Right ventricle myocardium inferior (tissue), 1 donor: ENCODE measurements at places on chromosomes 11 and 22. TPM values are rescaled to one million over a fixed set of nuclear protein-coding genes. Genes with fewer than 3 reads are reported as not detected.

- no peak for DNase-seq
These were observed 15.9 kb downstream of the MOGAT2 start for GRCh38 chr11:75733431-75734107.

- DNase-seq: no peak
These were observed 53.5 kb downstream of the ENTHD1 start for GRCh38 chr22:39839917-39840510.

- no peak for DNase-seq
These were observed 47.1 kb downstream of the CWC15 start for GRCh38 chr11:94926271-94926625.

- DNase-seq: no peak
These were observed 46.8 kb upstream of the IGLL5 start for GRCh38 chr22:22840780-22841179.

GRCh38 chr11:7898666-7899283 lies 32.3 kb downstream of the OR10A6 start:
- no peak for DNase-seq

- DNase-seq: no peak
These were observed 33.7 kb upstream of the SLC17A6 start for GRCh38 chr11:22304337-22304961.

GRCh38 chr11:105456950-105457349 lies 152.9 kb upstream of the GRIA4 start:
- no peak for DNase-seq

DNA sequence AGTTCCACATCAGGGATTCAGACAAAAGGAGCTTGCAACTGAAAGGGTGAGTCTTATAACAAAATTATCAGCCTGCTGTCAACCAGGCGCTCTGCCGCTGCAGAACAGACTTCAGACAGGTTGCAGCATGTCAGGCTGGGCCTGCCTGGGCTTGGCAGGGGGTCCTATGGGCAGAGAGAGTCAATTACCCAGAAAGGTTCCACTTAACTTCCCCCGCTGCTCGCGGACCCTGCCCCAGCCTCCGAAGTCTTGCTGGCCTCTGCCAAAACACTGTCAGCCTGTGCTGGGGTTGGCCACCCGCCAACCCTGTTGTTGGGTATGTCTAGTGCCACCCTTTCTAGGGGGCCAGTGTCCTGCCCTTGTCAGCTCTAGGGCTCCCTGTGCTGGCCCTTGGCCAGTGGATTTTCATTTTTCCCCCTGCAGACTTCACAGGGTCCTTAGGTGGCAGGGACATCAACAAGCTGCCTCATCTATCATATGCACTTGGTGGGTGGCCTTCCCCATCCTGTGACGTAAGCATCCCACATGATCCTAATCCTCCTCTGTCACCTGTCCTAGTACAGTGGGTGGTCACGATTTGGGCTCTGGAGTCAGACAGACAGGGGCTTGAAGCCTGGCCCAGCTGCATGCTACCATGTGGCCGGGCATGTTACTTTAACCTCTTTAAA lies 166.5 kb upstream of the CADM1 start:
- DNase-seq: no peak

MMP27 gene
- total RNA-seq: not detected

MS4A4E gene
- total RNA-seq: 1.3 TPM

YPEL1 gene
- total RNA-seq: 4.4 TPM

KCNK4 gene
- total RNA-seq: not detected

OR51B2 gene
- total RNA-seq: not detected
